Sciatic nerve (tissue), 2 donors: ENCODE measurements at places on chromosomes 2 and 18.

- no peak for DNase-seq
Observed at GRCh38 chr2:111664275-111664850, 219.6 kb downstream of the ANAPC1 start.

GRCh38 chr2:136356125-136357006 is 238.4 kb upstream of the CXCR4 start:
- DNase-seq = no peak

DNA sequence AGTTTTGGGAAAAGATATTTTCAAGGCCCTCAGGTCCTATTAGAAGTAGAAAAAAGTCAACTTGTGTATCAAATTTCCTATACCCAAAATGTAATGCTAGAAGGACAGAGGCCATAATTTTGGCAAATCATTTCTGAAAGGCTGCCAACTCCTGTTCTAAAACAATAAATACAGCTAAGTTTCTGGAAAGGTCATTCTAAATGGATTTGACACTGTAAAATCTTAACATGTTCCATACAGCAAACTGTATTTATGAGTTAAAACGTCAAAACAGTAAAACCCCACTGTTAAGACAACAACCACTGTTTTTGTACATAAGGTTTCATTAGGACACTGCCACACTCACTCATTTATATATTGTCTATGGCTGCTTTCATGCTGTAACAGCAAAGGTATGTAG is 9.7 kb downstream of the FAM98A start:
- no peak for DNase-seq

GRCh38 chr2:9081750-9082149 is 78.3 kb upstream of the MBOAT2 start:
- DNase-seq = no peak

GRCh38 chr2:97714084-97714949 is 941 bp downstream of the ZAP70 start:
- DNase-seq = no peak

GRCh38 chr18:23277399-23277798 is 142.1 kb downstream of the CABLES1 start:
- no peak for DNase-seq
